ENCODE measurements at places on chromosomes 2 and 18.

- DNase-seq = no peak
Observed at GRCh38 chr2:126846241-126846640, 52.4 kb upstream of the TEX51 start.

DNA sequence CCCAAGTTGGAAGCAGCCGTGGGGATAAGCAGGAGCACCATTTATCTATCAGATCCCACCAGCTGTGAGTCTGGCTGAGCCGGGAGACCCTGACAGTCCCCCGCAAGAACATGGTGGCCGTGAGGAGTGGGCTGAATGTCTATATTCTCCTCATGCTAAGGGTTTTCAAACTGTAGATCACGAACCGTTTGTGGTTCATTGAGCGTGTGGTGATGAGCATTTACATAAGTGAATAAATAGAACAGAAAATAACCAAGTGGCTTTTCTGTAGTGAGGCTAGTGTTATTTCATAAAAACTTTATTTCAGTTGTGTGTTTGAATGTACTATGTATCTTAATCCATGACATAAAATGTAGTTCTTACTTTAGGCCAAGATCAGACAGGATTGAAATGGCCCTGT, 190.2 kb upstream of the APCDD1 start:
- no peak for DNase-seq

- no peak for DNase-seq
Observed at GRCh38 chr2:165888171-165888570, 65.4 kb downstream of the TTC21B start.

- DNase-seq = peak; percentile 84
Observed at GRCh38 chr2:17753803-17754663, at the start of the genes GEN1 and SMC6. GEN1 (plus strand) TSS chr2:17754138; CDS start chr2:17759944, 5,806 bp downstream. SMC6 (minus strand) TSS chr2:17753810; CDS start chr2:17745946, 7,864 bp downstream.

DNA sequence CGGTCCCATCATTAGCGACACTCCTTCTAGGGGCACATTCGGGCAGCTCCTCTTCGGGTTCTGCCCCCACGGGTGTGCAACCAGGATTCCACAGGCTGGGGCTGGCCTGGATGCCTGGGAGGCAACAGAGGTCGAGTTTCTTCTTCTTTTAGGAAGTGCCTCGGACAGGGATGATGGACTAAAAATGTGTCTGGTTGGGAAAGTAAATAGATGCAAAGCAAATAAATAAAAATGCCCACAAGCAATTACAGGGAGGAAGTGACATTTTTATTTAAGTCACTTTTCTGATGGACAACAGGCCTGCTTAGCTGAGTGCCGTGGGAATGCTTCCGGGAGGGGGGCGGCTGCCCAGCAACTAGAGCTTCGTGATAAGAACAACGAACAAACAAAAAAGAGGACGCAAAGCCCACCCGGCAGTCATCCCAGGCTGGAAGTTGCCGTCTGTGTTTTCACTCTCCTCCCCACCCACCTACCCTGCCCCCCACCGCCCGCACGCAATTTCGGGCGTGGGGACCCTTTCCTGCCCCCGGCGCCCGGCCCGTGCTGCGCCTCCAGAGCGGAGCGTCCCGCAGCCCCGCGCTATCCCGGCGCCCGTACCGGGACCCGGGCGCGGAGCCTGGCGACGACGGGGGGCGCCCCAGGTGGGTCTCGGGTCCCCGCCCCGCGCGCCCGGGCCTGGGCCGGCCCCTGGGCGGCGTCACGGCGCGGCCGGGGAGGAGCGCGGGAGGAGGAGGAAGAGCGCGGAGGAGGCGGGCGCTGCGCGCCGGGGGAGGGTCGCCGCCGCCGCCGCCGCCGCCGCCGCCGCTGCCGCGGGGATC, 412 bp upstream of the NCK2 start:
- DNase-seq = peak; percentile 32

GRCh38 chr18:26555804-26556553, 7.6 kb upstream of the KCTD1 start:
- no peak for DNase-seq

DNA sequence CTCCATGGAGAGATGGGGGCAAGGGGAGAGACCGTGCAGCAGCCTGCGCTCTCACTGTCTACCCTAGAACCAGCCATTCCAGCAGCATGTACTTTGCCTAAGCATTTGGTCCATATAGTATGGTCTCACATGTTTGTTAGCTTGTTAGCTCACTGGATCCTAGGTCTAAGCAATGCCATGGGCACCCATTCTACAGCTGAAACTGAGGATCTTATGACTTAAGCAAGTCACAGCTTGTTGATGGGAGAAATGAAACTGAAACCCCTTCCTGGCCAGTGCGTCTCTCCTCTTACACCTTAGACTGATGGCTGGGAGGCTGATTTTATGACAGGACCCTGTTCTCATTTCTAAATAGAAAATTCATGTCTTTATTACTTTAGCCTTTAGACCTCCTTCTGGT, 90.1 kb downstream of the EPAS1 start:
- no peak for DNase-seq

DNA sequence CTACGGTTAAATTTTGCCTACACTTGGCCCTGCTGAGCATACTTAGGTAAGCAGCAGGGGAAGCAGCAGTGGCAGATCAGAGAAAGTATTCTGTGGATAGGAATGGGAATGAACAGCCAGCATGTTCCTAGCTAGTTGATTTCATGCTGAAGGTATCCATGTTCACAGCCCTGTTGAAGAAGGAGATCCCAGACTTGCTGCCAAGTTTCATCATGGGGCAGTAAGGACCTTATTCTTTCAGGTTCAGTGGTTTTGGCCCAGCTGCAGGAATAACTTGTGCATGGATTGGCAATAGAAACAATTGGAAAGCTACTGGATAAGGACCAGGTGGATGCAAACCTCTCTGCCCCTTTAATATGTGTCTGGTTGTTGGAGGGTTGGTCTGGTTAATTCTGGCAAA, 98.2 kb upstream of the TMEM178A start:
- DNase-seq = no peak

GRCh38 chr2:9103663-9104277, 100.3 kb upstream of the MBOAT2 start:
- no peak for DNase-seq

GRCh38 chr2:126936219-126936723, 37.6 kb downstream of the TEX51 start:
- no peak for DNase-seq
